Fibroblast of upper back skin (primary cell): ENCODE measurements at places on chromosomes 5 and 9.

GRCh38 chr5:77990020-77990419 lies 213.9 kb upstream of the TBCA start:
- DNase-seq: no peak

- peak; percentile 42 for DNase-seq
These were observed 34.2 kb downstream of the C9orf50 start for GRCh38 chr9:129586685-129587084.

DNA sequence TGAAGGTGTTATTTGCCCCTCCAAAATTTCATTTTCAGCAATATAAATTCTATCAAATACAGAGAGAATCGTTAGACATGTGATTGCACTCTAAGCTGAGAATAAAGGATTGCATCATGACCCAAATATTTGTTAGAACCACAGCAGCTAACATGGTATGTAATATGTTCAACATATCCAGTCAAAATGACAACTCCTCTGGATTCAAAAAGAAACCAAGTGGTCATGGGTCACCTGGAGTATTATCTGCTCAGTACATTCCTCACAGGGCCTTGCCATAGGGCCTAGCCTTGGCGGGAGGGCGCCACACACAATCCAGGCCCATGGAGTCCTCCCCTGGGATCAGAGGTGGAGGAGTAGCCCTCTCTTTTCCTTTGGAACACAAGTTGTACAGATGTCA lies 179.2 kb downstream of the HSD17B3 start:
- DNase-seq: peak; percentile 84

GRCh38 chr5:116763987-116764866 lies 189.6 kb upstream of the SEMA6A start:
- DNase-seq: no peak

- DNase-seq: no peak
These were observed 12.3 kb downstream of the MAST4 start for GRCh38 chr5:66608501-66608900.

DNA sequence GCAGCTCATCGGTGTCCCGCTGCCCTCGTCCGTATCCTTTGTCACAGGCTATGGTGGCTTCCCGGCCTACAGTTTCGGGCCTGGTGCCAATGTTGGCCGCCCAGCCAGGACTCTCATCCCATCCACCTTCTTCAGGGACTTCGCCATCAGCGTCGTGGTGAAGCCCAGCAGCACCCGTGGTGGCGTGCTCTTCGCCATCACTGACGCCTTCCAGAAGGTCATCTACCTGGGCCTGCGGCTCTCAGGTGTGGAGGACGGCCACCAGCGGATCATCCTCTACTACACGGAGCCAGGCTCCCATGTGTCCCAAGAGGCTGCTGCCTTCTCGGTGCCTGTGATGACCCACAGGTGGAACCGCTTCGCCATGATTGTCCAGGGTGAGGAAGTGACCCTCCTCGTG lies 41.9 kb downstream of the COL15A1 start:
- DNase-seq: no peak

- peak; percentile 60 for DNase-seq
These were observed 9.9 kb upstream of the FBP2 start for GRCh38 chr9:94603259-94604160.

DNA sequence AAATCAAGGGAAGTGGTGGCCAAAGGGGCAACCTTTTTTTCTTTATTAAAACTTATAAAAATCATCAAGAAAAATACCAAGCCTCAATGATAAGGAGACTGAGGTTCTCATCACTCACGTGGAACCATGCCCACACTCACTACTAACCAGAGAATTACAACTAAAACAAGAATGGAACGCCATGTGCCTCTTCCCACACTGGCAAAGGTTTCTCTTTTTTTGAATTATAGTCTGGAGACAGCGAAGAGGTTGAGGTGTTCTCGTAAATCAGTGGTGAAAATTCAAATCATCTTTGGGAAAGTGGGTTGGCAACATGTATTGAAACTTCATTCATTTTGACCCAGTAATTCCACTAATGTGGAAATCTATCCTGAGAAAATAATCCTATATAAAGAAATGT lies 19.4 kb downstream of the FPGS start:
- no peak for DNase-seq

GRCh38 chr5:154773326-154773725 lies 18.1 kb downstream of the LARP1 start:
- DNase-seq: no peak

- no peak for DNase-seq
These were observed 14.3 kb downstream of the CTSL start for GRCh38 chr9:87740209-87740608.

- no peak for DNase-seq
These were observed 51.1 kb downstream of the PSMB7 start for GRCh38 chr9:124364141-124364540.

DNA sequence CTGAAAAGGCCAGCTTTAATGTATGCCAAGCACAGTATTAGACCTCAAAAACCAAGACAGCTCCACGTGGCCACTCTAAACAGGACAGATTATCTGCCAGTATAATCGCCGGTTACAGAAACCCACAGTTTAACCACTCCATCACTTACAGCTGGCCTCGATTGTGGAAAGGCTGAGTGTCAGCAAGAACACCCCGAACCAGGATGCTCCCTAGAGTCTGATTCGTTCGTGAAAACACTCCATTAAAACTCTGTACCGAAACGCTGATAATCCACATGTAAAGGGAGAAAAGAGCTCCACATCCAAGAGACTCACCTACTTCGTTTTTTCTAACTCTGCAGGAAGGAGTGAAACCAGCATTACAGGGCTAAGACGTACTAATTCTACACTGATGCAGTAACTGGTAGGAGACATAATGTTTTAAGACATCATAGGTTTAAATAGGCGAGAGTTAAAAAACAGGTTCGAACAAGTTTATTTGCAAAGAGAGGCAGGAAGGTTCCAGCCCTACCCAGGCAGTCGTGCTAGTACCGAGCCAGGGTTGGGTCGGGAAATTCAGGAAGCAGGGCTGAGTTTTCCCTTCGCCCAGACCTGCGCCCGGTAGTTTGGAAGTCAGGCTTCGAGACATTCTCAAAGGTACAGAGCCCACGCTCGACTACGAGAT lies 949 bp downstream of the SERINC5 start:
- peak; percentile 19 for DNase-seq

GRCh38 chr9:130120299-130120587 lies 52.0 kb upstream of the NCS1 start:
- DNase-seq: no peak

- no peak for DNase-seq
These were observed 32.5 kb upstream of the MIER3 start for GRCh38 chr5:56984445-56984844.

GRCh38 chr5:8953911-8954438 lies 591.9 kb downstream of the SEMA5A start:
- DNase-seq: no peak

GRCh38 chr9:79049371-79049770 lies 522.4 kb upstream of the TLE4 start:
- DNase-seq: no peak

DNA sequence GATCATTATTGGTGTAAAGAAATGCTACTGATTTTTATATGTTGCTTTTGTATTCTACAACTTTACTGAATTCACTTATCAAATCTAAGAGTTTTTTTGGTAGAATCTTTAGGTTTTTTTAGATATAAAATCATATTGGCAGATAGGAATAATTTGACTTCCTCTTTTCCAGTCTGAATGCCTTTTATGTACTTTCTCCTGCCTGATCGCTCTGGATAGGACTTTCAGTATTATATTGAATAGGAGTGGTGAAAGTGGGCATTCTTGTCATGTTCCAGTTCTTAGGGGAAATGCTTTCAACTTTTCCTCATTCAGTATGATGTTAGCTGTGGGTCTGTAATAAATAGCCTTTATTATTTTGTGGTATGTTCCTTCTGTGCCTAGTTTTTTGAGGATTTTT lies 8.3 kb downstream of the AHRR start:
- no peak for DNase-seq

DNA sequence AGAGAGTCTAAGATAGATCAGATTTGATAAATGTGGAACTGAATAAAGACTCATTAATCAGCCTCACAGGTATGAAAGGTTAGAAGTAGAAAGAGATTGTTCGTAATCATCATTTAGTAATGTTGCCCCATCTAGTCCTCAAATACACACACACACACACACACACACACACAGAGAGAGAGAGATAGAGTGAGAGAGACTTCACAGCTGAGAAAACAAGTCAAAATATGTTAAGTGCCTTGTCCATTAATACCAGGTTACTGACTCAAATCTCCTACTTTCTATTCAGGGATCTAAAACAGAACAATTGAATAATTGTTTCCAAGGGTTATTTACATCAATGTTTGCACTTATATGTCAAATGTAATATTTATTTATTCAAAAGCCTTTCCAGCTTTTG lies 284.6 kb downstream of the MRPS30 start:
- no peak for DNase-seq

- no peak for DNase-seq
These were observed 651 bp downstream of the HRH2 start for GRCh38 chr5:175658299-175659145.

- no peak for DNase-seq
These were observed 82.8 kb upstream of the PDE4D start for GRCh38 chr5:59976342-59976741.

DNA sequence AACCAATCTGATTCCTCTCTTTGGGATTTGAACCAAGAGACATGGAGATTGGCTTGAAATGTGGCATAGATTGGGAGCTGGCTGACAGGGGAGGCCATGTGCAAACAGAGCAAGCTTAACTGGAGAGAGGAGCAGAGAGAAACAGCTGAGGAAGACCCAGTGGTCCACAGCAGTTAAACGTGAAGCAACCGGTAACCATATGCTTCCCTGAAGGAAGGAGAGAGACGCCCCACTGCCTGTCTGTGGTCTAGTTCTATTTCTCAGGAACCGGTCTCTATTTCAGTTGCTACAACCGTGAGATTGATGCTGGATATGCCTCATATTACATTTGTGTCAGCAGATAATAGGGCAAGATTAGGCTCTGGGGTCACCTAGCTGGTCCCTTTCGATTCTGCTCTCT lies 13.6 kb upstream of the GAS1 start:
- DNase-seq: no peak

DNA sequence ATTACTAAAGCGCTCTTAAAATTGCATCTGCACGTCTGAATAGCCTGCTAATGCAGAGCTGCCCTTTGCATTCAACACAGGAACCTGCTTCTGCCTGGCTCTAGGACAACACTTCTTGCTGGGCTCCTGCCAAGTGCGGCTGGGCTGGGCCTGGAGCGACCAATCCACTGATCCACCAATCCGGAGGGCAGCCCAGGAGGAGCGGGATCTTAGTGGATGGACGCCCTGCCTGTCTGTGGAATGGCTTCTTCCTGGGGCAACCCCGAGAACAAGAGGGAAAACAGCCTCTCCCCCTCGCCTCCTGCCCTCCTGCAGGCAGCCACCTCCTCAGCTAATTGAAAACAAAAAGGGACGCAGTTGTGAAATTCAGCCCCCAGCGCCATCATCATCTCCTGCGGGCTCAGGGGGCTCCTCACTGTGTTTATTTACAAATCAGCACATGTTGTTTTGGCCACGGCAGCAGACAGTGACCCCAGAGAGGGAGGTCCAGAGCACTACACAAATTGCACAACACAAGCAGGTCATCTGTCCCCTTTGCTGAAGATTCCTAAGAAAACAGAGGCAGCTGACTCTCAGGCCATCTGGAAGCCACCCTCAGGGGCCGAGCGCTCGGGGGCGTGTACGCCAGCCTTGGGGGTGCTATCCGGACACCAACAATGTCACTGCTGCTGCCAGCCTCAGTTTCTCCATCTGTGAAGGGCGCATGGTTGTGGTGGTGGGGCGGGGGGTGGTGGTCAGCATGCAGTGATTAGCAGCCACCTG lies 57.3 kb downstream of the GADD45G start:
- DNase-seq: peak; percentile 97

- no peak for DNase-seq
These were observed 54.1 kb downstream of the USP20 start for GRCh38 chr9:129889122-129889940.

GRCh38 chr5:43041110-43041668 lies 1.1 kb upstream of the ANXA2R start:
- DNase-seq: peak; percentile 71

DNA sequence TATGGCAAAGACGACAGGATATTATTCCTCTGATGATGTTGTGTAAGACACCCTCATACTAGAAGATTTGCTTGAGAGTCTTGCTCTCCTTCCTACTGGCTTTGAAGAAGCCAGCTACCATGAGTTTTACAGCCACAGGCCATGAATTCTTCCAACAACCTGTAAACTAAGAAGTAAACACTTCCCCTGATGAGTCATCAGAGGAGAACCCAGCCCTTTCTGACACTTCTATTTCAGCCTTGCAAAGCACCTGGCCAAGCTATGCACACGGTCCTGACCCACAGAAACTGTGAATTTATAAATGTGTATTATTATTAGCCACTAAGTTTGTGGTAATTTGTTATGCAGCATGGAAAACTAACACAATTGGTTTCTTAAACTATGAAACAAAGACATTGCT lies 288.8 kb upstream of the ADAMTSL1 start:
- no peak for DNase-seq

- DNase-seq: no peak
These were observed 34.7 kb downstream of the ADAMTS2 start for GRCh38 chr5:179310439-179311090.

DNA sequence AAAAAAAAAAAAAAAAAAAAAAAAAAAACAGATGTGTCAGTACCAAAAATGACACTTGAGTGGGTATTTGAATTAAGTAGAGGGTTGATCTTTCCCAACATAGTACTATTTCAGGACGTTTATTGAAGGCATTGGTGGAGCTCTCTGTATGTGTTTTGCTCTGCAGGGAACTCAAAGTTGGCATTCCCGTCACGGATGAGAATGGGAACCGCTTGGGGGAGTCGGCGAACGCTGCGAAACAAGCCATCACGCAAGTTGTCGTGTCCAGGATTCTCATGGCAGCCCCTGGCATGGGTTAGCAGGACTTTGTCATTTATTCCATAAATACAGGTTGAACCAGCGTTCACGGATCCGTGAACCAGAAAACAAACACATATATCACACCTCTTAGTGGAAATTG lies 34.9 kb downstream of the SFXN1 start:
- DNase-seq: no peak

- no peak for DNase-seq
These were observed 85.0 kb downstream of the PSD2 start for GRCh38 chr5:139880416-139881142.

GRCh38 chr9:122080986-122081385 lies 12.1 kb downstream of the TTLL11 start:
- DNase-seq: no peak

GRCh38 chr9:18215626-18216025 lies 258.3 kb upstream of the ADAMTSL1 start:
- DNase-seq: no peak

- no peak for DNase-seq
These were observed 195.2 kb downstream of the CTNND2 start for GRCh38 chr5:11709021-11709420.

- DNase-seq: peak; percentile 82
These were observed 198.7 kb downstream of the GNA14 start for GRCh38 chr9:77449240-77450084.

GRCh38 chr9:24793787-24794186 lies 248.1 kb upstream of the IZUMO3 start:
- peak; percentile 52 for DNase-seq

- no peak for DNase-seq
These were observed 559.3 kb downstream of the CCDC171 start for GRCh38 chr9:16112116-16112515.
